ENCODE measurements at places on chromosomes 6 and 20.
A peak's percentile ranks its signal among the peaks of the same experiment; 100 is the strongest.

GRCh38 chr6:71460933-71461332 lies 172.3 kb downstream of the OGFRL1 start:
- DNase-seq, result peak; percentile 90

- peak; percentile 93 for DNase-seq
Measured at GRCh38 chr6:21046276-21046675, 512.0 kb downstream of the CDKAL1 start.

- DNase-seq, result peak; percentile 23
Measured at GRCh38 chr20:64038565-64039292, 2.7 kb downstream of the C20orf204 start.

DNA sequence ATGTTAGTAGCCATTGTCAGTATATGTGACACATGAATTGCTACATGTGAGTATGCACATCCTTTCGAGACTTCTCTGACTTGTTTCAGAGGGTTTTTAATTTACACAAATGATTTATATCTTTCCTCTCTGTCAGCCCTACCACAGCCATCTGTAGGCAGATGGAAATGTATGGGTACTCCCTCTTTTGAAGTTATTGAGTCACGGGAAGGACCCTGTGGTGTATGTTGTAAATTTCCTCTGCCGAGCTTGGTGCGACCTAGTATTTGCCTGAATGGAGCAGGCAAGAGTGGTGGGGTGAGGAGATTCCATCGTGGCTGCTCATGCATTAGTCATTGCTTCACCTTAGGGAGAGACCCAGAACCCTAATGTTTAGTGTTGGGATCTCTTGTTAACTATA lies 171.9 kb downstream of the JARID2 start:
- peak; percentile 69 for DNase-seq

DNA sequence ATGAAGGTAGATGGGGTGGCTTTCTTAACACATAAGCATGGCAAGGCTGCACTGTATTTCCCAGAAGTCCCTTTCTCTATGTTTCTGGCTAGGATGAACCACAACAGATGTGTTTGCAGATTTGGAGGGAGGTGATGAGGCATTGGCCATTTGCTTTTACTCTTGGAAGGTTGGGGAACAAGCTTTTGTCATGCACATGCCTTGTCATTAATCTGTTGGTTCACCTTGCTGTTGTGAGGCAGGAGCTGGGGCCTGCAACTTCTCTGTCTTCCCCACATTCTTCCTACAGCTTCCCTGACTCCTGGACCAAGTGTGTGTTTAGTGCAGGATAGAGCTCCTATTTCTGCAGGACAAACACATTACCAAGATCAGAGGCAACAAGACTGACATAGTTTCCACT lies 326.2 kb upstream of the SPTLC3 start:
- DNase-seq, result no peak

- DNase-seq, result no peak
Measured at GRCh38 chr6:14924126-14925024, 321.5 kb upstream of the JARID2 start.

DNA sequence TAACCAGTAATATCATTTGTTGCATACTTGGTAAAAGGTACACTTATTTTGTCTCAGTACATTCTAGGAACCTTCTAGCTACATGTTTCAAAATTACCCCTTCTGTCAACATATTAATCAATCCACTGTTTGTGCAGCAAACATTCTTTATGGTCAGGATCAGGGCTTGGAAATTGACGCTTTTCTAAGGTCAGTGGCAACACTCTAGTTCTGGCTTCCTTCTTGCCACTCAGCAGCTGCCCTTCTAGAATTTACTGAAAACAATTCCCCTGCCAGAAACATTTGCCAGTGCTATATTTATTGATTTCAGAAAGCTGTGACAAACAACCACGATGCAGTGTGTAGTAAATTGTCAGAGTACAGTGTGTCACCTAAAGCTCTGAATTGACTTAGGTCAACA lies 84.7 kb upstream of the FBXL4 start:
- DNase-seq, result no peak

- peak; percentile 76 for DNase-seq
Measured at GRCh38 chr6:12001004-12001705, 11.0 kb upstream of the HIVEP1 start.

DNA sequence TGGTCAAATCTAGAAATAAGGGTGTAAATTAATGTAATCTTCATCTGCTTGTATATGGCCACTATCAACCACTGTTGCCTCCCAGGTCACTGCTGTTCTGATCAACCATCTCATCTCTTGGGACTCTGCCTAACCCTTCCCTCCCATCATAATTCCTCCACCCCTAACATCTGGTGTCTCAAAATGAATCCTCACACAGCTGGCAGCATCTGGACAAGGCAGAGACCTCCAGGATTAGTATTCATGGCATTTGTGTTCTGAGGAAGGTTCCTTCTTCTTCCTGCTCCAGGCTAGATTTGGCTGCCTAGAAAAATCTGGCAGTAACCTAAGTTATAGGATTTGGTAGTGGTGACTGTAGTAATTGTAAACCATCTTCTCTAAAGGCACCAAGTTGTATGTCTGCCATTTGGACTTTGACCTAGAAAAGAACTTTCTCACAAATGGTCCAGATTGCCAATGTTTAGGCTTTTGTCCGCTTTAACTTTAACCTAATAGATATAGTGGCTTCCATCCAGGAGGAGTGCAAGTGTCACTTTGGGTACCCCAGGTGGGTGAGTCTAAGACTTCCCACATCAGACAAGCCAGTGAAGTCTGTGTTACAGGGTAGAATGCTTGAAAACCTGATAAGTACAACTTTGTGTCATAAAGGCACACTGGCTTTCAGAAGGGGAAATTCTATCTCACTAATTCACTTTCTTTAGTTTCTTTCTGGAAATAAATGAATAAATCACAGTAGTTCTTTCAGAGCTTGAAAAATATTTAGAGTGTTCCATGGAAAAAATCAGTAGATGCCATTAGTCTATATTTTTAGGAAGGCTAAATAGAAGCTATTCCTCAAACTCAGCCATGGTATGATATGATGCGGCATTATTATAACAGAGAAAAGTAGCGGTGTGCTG lies 3.0 kb upstream of the PHACTR2 start:
- no peak for DNase-seq

- no peak for DNase-seq
Measured at GRCh38 chr6:85005494-85005893, 241.1 kb upstream of the TBX18 start.

GRCh38 chr6:150380256-150380655 lies 11.4 kb downstream of the IYD start:
- peak; percentile 13 for DNase-seq

DNA sequence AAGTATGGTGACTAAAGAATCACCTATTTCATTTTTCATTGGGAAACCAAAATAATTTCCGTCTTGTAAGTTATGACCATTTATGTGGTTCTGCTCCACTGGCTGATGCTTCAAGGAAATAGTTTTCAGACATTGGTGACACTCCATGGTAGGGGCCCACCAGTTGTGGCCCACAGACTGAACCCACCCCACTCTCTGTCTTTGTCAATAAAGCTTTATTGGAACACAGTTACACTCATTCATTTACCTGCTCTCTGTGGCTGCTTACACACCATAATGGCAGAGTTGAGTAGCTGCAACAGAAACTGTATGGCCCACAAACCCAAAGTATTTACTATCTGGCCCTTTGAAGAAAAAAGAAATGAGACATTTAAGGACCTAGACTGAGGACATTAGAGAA lies 78.5 kb downstream of the TBC1D7 start:
- DNase-seq, result no peak

DNA sequence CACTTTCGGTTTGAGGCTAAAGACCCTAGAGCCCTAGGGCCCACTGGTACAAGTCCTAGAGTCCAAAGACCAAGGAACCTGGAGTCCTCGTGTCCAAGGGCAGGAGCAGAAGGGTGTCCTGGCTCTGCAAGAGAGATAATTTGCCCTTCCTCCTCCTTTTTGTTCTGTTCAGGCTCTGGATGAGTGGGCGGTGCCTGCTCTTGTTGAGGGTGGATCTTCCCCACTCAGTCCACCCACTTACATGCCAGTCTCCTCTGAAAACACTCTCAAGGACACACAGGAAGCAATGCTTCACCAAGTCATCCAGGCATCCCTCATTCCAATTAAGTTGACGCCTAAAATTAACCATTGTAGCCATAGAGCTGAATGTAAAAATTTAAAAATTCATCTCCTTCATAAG lies 102.1 kb downstream of the UST start:
- DNase-seq, result no peak

DNA sequence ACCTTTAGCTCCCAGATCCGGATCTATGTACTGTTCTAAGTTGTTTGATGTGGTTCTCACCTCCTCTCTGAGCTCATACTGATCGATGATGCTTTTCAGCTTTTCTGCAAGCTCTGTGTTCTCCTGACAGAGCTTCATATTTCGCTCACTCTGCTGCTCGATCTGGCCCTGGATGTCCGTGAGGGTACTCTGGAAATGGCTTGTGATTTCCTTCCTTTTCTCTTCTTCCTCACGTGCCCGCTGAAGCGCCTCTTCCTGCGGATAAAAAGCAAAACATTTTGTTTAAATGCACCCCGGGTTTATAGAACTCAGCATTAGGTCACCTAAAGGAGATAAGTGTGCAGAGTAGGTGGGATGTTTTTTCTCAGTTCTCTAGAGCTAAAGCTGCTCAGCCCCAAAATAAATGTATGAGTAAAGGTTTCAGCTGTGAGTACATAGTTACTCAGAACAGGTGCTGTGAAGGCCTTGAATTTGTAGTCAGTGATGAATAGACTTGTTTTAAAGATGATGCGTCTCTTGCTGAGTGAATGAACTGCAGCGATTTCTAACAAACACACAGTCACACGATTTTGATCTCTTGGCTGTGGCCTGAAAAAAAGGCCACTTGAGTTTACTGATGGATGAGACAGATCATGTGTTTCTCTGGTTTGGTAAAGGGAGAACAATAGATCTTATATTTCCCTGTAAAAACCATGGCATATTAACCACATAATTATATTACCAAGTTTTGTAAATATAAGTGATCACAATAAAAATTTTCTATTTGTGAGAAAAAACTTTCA lies 29.1 kb downstream of the TXLNB start:
- peak; percentile 6 for DNase-seq

GRCh38 chr6:14706378-14706929 lies 539.4 kb upstream of the JARID2 start:
- DNase-seq, result peak; percentile 96

DNA sequence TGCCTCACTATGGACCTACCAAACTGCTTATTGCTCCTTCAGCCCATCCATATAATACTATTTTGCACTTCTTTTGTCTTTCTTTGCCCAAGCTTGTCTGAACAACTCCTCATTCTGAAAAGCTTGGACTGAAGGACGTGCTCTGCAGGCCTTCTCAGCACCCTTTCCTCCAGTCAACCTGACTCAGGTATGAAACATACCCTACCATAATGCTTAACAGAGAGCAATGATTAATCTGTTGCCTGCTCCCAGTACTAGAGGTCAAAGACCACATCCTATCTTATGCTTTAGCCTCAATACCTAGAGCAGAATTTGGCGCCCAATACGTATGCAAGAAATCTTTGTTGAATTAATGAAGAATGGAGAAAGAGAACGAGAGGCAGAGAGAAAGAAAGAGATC lies 55.2 kb downstream of the ATXN1 start:
- peak; percentile 18 for DNase-seq

DNA sequence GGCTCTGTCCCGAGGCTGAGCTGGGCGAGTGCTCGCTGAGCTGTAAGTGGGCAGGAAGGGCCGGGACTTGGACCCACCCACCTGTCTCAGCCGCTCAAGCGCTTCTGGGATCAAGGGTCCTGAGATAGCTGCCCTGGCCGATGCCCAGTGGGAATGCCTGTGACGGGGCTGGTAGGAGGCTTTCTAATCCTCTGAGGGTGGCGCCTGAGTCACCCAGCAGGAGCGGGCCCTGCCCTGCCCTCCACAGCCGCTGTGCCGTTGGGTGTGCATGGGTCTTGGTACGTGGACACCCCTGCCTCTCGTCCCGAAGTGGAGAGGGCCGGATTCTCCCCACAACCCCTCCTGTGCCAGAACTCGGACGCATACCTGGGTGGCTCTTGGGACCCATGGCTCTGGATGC lies 43.1 kb upstream of the GATA5 start:
- DNase-seq, result no peak

All from renal cortical epithelial cell (primary cell).